Fibroblast of skin of back (primary cell): ENCODE measurements at places on chromosomes 11 and 22.

DNA sequence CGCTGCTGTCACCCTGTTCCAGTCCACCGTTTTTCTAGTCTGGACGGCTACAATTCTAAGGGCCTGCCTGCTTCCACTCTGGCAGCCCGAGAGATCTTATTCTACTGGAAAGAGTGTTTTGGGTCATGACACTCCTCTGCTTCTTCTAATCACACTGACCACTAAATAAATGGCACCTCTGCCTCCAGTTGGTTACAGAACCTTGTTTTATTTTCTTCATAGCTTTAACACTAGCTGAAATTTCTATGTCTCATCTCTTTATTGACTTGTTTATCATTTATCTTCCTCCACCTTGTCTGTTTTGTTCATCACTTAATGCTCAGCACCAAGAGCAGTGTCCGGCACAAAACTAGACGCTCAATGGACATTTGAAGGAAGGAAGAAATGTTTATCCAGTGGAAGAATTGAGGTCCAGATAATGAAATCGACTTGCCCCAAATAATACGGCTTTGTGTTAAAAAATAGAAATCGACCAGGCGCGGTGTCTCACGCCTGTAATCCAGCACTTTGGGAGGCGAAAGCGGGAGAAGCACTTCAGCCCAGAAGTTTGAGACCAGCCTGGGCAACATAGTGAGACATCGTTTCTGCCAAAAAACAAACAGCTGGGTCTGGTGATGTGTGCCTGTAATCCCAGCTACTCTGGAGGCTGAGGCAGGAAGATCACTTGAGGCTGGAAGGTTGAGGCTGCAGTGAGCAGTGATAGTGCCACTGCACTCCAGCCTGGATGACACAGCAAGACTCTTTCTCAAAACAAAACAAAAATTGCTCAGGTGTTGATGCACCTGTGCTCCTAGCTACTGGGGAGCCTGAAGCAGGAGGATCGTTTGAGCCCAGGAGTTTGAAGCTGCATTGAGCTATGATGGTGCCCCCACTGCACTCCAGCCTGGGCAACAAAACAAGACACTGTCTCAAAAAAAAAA, 693 bp upstream of the PRR14L start:
- DNase-seq = no peak

GRCh38 chr22:46553189-46553588, 15.8 kb upstream of the CELSR1 start:
- no peak for DNase-seq

GRCh38 chr11:127037596-127037995, 37.0 kb upstream of the KIRREL3 start:
- DNase-seq = no peak

GRCh38 chr11:96567176-96567575, 177.4 kb downstream of the JRKL start:
- DNase-seq = no peak

GRCh38 chr22:38718414-38718813, 12.7 kb downstream of the GTPBP1 start:
- DNase-seq = peak; percentile 85

GRCh38 chr11:93530468-93530826, 12.7 kb downstream of the SMCO4 start:
- no peak for DNase-seq

- peak; percentile 25 for DNase-seq
Measured at GRCh38 chr22:50674606-50675552, 2.3 kb downstream of the SHANK3 start.

DNA sequence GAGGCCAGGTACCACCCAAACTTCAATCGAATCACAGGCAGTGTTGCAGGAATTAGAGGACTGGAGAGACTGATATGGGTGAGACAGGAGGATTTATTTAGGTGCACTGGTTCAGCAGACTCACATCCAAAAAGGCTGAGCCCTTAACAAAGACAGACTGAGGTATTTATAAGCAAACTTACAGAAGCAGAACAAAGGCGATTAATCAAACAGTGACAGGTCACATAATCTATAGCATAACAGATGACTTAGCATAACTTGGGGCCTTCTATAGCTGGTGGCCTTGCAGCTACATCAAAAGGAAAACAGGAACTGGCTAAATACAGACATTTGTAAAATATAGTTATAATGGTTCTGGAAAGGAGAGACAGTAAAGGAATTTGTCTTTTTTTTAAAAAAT, 2.1 kb downstream of the APOBEC3B start:
- no peak for DNase-seq

- DNase-seq = peak; percentile 14
Measured at GRCh38 chr11:36774603-36775002, 176.6 kb upstream of the RAG2 start.

GRCh38 chr11:125399945-125400344, 96.1 kb downstream of the FEZ1 start:
- DNase-seq = no peak

DNA sequence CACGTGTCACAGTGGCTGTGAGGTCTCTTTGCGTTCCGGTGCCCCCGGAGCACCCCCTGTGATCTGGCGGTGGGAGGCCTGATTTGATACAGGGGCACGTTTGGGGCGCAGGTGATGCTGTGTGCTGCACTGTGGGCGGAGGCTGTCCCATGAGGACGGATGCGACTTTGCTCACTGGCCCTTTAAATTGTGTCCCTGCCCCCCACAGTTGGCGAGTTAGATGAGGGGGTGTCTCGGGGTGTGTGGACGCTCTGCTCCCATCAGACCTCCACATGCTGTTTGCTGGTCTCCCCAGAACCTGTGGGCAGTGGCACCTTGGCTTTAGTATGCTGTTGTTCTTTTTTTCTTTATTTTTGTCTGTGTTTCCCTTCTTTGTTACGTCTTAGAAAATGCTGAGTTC, 5.2 kb downstream of the ZBED4 start:
- DNase-seq = no peak

- DNase-seq = peak; percentile 13
Measured at GRCh38 chr11:75275581-75275980, 35.0 kb downstream of the TPBGL start.

DNA sequence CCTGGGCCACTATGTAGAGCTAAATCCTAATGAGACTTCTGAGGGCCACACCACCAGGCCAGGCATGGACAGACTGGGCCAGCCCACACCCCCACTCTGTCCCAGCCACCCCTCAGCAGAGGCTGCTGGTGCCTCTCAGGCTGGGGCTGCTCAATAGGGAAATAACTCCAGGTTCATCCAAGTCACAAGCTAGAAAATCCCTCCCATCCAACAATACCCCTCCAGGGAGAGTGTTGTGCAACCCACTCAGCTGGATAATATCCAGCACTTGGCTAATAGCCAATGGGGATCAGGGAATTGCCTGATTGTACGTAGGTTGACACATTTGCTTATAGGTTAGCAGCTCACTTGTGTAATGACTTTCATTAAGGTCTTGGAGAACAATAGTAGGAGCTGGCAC, 64.1 kb upstream of the WNT11 start:
- no peak for DNase-seq

- no peak for DNase-seq
Measured at GRCh38 chr11:129739339-129739738, 76.3 kb upstream of the TMEM45B start.

DNA sequence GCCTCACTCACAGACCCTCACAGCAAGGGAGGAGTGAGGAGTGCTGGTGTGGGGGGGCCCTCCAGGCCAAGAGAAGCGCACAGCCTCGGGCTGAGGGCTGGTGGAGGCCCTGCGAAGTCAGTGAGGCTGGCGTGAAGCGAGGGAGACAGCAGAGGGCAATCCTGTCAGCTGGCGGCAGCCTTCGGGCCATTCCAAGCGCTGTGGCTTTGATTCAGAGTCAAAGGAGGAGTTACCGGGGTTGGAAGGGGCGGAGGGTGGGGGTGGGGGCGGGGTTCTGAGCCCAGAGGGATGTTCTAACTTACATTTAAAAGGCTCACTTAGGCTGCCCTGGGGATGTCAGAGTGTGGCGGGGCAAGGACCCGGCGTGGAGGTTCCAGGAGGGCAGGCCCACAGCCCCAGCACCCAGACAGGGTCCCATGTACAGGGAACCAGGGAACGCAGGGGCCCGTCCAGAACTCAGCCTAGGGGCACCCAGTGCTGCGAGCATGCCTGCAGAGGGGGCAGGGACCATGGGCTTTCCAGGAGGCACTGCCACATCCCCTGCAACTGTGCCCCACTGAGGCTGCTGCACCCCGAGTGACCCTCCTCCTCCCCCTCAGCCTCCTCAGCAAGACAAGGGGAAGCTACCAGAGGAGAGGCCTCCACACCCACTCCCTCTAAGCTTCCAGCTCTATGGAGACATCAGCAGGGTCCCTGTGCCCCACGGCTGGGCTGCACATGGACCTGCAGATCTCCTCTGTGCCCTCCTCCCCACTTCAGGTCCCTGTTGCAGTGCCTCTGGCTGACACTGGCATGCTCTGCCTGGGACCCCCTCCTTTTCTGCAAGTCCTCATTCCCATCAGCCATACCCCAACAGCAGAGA, 39.7 kb upstream of the TTLL12 start:
- DNase-seq = peak; percentile 51

DNA sequence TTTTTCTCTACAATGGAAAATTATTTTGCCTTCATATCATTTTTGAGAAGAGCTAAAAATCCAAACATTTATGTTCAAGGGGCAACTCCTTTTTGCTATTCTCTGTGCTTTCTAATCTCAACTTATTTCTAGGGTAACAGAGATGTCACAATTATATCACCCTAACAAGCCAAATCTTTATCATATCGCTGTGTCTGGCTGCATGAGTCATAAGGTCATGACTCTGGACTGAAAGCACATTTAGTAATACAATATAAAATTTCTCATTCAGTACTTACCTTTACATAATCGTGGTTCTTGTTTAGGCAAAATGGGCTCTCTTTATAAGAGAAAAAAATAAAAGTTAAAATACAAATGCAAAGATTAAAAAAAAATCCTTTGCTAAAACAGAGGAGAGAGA, 326.0 kb downstream of the CASP12 start:
- DNase-seq = no peak

- DNase-seq = no peak
Measured at GRCh38 chr11:72685560-72686480, 11.6 kb upstream of the PDE2A start.

GRCh38 chr11:108246308-108246707, 23.4 kb downstream of the ATM start:
- DNase-seq = no peak

DNA sequence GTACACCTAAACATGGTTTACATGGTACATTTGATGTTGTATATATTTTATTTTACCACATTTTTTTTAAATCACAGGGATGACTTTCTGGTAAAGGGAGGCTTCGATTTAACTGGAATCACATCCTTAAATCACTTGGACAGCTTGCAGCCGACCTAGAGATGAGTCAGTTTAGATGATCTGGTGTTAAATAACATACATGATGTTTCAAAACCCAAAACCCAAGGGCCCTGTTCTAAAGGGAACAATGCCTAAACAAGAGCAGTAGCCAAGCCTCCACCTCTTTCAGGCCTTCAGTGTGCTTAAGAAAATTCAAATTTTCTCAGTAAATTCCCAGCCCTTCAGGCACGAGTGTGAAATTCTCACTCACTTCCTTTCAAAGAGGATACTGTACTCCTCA, 108.8 kb downstream of the WT1 start:
- DNase-seq = no peak

DNA sequence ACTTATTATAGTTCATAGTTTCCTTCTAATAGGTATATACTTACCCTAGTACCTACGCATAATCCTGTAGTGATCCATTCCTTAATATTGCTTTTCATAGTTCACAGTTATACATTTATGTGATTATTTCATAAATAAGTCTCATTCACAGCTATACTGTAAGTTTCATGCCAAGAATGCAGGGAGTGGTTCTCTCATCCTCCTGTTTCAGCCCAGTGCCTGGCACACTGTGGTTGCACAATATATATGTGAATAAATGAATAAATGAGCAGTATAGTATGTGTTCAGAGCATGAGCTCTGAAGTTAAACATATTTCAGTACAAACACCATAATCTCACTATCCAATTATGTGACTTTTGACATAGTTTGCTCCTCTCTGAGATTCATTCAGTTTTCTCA, 115.8 kb downstream of the MAML2 start:
- no peak for DNase-seq

GRCh38 chr11:65571940-65572339, 398 bp upstream of the FAM89B start:
- peak; percentile 56 for DNase-seq

DNA sequence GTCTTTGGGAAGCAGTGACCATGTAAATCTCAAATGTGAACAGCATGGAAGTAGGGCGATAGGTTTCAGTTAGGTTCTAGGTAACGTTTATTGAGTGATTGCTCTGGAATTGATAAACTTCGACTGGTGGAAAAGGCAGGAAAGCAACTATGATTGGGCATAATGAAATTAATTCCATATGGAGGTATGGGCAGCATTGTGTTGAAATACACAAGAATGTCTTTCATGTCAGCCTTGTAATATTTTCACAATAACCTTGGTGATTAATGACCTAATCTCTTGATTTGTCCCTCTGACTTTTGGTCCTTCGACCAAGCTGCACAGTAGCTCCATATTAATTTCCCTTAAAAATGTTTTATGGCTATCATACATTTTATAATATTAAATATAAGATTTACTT, 2.8 kb downstream of the CEP57 start:
- no peak for DNase-seq

DNA sequence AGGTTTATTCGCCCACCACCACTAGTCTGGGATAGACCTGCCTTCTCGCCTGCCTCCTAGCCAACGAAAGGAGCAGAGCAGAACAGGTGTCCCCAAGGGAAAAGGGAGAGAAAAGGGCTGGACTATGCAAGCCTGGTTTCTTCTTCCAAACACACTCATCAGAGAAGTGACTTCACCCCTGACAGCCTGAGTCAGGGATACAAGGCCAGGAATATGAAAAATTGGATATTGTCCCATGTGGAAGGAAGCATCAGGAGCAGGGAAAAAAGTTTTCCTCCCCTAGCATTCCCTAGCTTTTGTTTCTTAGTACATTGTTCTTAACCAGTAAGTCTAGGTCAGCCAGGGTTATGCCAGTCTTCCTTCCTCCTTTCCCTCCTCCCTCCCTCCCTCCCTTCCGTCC, 56.9 kb upstream of the TNRC6B start:
- no peak for DNase-seq

- DNase-seq = peak; percentile 56
Measured at GRCh38 chr11:79437278-79437980, 3.4 kb downstream of the TENM4 start.

GRCh38 chr11:73496134-73496533, 101.8 kb downstream of the FAM168A start:
- DNase-seq = no peak

- no peak for DNase-seq
Measured at GRCh38 chr22:21038405-21038804, 6.0 kb upstream of the SLC7A4 start.

- DNase-seq = peak; percentile 77
Measured at GRCh38 chr22:36332623-36333332, 55.0 kb downstream of the MYH9 start.

DNA sequence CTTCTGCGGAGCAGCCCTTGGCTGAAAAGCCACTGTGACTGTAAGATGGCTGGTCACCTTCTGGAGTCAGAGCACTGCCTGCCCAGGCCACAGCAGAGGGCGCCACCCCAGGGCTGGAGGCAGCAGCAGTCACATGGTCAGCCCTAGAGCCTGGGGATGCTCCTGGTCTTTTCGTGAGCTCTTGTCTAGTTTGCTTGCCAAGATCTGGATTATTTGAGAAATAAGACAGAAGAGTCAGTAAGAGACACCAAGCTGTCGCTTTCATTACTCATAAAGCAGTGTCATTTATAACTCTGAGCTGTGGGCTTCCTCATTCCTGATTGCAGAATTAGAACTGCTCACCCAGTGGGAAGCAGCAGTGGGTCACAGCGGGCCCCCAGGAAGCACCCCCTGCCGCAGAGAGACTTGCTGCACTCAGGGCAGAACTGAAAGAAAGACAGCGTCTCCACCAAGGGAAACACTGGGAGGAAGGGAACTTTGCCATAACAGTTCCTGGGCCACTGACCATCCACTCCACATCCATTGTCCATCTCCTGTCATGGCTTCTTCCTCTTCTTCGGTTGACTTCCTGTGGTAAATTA, 56.7 kb downstream of the PPP6R2 start:
- DNase-seq = peak; percentile 28
